ENCODE measurements at places on chromosomes 13 and 19.

GRCh38 chr13:66335626-66336025 lies 894.5 kb downstream of the PCDH9 start:
- DNase-seq: no peak

- no peak for DNase-seq
Observed at GRCh38 chr13:82010780-82011179, 1669.9 kb upstream of the SPRY2 start.

- DNase-seq: no peak
Observed at GRCh38 chr13:53206455-53206854, 177.8 kb downstream of the OLFM4 start.

- no peak for DNase-seq
Observed at GRCh38 chr19:33192010-33192409, 2.1 kb upstream of the LRP3 start.

Data from AG09309 (cell line).